Stimulated activated CD8-positive, alpha-beta memory T cell treated with anti-CD3 and anti-CD28 coated beads, Interleukin-15, amount 100 ng/mL, for 1 hour (primary cell): ENCODE measurements at places on chromosomes 3 and 15.

GRCh38 chr3:186782542-186783057 lies 777 bp upstream of the EIF4A2 start:
- no peak for DNase-seq

DNA sequence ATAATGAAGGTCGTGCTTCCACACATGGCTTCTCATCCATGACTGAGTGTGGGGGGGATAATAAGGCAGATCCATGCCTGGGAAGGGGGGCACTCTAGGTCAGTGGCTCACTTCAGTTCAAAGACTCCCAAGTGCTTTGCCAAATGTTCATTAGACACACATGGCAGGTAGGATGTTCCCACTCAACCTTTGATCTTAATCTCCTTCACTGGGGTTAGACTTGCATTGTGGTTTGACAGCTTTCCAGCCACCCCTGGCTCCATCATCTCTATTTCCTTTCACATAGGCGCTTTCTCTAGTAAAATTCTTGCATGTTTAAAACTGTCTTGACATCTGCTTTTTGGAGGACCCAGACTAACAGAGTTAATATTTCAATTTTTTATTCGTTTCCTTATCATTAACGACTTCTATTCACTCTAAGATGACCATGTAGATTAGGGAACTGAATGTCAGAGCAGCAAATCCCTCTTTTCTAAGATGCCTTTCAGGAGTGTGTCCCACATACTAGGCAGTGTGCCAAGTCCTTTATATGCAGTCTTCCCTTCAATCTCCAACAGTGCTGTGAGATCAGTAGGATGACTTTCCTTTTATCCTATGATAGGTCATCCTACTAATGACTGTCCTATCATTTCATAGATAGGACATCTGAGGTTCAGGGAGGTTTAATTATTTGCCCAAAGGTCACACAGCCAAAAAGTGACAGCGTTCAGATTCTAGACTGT lies 57.9 kb downstream of the BTD start:
- no peak for DNase-seq

GRCh38 chr15:73052653-73053397 lies 562 bp downstream of the NEO1 start:
- no peak for DNase-seq

DNA sequence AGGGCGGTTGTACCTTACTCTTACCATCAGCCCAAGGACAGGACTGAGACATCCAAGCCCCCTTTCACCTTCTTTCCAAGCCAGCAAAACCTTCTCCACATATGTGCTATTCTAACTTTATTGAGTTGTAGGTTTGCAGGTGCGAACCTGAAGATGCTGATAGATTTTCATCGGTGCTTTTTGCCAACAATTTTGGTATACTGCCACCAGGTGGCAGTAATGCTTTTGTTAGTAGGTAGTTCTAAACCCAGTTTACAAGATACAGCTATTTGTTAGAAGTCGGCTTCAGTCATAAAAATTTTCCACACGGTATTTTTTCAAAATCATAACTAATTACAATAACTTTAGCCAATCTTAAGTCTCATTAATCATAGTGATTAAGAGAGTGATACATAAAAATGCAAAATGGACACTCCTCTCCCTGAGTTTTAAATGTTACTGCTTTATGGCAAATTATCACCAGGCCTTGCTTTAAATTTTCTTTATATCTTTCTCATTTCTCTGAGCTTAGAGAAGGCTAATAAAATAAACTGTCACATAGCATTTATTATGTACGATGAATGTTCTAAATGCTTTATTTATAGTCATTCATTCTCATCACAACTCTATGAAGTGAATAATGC lies 636 bp downstream of the TBC1D21 start:
- no peak for DNase-seq

DNA sequence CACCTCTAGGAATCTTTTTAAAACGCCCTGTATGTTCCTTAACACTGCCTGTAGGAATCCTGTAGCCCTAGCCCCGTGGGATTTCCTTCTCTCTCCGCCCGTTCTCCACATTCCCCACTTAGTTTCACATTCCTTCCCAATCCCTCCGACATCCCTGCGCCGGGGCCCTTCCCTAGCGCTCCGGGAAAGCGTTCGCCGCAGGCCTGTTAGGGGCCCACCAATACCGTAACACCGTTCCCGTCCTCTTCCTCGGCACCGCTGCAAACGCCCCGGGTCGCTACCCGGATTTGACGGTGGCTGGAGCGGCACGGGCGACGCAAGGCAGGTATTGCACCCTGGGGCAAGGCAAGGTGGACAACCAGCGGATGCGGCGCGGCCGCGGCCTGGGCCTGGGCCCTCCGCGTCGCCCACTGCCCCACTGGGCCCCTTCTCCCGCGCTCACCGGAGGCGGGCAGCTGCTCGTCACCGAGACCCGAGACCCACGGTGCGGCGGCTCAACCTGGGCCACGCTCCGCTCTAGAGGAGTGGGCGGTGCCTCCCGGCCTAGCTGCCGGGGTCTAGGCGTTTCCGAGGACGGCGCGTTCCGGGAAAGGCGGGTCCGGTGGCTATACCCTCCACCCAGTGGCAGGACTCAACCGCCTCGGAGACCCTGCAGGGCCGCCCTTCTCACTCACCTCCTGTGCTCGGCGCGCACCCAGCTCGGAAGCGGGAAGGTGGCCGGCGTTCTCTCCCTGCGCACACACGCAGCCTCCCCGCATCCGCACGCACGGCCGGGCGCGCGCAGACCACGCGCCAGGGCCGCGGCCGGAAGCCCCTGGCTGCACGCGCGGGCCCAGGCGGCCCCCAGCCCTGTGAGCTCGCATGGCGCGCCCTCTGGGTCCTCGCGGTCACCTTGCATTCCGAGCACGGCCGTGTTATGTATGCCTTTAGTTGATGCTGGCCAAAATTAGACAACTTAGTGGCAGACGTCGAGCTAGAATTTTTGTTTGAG lies at the start of gene B3GALNT1:
B3GALNT1 (minus strand) TSS at position 789 of the 991 bp plus-strand sequence. CDS start 18,595 bp downstream, outside the sequence.
- no peak for DNase-seq

GRCh38 chr3:34175636-34176176 lies 377.3 kb downstream of the PDCD6IP start:
- no peak for DNase-seq

DNA sequence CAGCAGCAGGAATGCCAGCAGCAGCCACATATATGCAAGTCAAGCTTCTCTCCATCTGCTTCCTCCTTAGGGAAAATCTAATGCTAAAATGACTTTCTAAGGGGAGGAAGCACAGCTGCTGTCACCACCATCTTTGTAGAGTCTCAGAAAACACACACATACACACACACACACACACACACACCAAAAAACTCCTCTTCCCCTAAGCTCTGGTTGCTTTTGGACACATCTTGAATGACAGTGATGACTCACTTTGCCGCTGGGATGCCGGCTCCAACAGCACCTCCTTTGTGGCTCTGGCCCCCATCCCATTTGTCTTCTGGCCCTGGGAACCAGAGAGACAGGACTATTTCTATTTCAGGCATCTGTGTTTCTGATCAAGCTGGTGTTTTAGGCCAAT lies 124.8 kb upstream of the GOLIM4 start:
- no peak for DNase-seq

GRCh38 chr3:187066228-187066995 lies 72.9 kb downstream of the RPL39L start:
- DNase-seq = no peak
